Inflammatory macrophage treated with lipopolysaccharide for 4 hours (primary cell): ENCODE measurements at places on chromosomes 3 and 15.

- DNase-seq = no peak
These were observed 87.4 kb downstream of the AAGAB start for GRCh38 chr15:67167091-67167490.

DNA sequence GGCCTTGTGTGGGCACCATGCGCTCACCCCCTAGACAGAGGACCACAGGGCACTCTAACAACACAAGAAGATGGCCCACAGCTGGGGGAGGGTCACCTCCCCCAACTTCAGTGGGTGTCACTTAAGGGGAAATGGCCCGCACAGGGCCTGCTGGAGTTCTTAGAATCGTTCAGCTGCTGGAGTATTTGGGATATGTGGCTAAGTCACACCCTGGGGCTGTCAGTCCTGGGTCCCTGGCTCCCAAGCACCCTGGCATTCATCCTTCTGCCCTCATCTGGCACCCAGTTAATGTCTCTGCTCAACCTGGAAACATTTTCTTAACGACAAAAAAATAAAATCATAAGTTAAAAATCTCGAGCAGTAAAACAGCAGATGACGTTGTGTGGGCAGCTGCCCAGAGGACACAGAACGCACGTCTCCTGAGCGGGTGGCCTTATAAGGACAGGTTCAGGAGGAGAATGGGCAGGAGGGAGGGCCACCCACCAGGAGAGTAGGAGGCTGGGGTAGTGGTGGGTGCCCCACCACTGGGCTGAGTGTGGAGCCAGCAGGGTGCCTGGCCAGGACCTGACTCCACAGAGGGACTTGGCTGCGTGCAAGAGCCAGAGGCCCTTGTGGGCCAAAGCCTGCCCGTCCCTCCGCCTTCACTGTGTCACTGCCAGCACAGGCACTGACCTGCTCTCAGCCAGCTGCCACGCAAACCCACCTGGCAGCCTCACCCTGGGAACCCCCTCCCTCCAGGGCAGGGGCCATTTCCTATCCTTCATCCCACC lies 11.5 kb downstream of the KBTBD13 start:
- DNase-seq = no peak

DNA sequence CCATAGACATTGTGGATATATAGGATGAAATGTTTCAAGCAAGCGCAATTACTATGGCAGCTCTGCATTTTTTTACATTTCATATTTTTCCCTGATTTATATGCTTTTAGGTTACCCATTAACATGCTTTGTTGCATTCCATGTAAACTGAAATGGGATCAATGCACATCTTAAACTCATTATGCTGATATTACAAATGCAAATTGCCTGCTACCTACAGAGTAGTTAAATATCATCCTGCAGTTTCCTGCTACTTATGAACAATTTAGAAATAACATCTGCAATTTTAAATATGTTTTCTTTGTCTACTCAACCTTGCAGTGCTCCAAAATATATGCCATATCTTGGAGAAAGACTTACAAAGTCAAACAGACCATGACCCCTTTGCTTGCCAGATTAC lies 526.9 kb upstream of the NECTIN3 start:
- no peak for DNase-seq

DNA sequence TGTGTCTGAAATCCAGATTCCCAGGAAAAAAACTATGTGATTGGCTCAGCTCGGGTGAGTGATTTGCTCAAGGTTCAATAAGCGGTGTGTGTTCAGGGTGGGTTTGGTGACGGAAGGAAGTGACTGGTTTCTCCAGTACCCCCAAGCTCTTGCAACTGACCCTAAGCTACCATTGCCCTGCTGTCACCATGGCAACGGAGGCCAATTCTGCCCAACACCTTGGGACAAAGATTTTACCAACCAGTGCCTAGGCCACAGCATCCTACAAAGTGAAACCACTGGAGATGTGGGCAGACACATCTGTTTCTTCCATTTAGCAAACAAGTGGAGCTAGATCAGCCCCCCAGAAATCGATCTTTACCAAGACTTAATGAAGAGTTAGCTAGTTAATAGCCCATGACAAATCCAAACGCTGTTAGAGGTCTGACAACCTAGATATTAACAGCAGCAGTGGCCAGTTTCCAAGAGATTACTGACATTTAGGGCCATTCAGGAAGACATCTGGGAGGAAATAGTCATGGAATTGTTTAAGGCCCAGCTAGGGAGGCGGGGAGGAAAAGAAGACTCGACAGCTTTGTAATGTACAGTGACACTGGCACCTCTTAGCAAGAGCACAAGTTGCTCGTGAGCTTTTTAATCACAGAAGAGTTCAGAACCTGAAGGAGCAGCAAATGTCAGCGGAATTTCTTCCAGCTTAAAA lies 195.9 kb downstream of the SLCO3A1 start:
- no peak for DNase-seq

DNA sequence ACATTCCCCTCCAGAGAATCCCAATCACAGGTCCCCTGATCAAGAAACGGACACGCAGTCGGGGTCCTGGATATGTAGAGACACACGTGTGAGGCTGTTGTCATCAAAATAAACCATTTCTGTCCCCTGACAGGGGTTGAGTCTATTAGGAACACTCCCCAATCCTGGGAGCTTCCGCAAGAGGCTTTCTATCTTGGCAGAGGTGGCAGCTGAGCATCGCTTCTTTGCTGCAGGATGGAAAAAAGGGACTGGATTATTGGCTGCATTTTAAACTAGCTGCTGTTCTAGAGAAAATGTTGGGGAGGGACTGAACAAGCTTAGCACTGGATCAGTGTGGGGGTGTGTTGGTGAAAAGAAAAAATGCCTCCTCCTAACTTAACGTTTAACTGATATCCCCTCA lies 2.5 kb upstream of the CNTN4 start:
- no peak for DNase-seq

- DNase-seq = peak; percentile 91
These were observed 23.5 kb upstream of the ATP10A start for GRCh38 chr15:25886498-25887140.

- DNase-seq = no peak
These were observed 286.6 kb downstream of the WDR72 start for GRCh38 chr15:53472883-53473282.

- DNase-seq = no peak
These were observed 5.8 kb upstream of the HCN4 start for GRCh38 chr15:73374604-73375003.

- no peak for DNase-seq
These were observed 476.8 kb downstream of the AGBL1 start for GRCh38 chr15:86556396-86557017.

DNA sequence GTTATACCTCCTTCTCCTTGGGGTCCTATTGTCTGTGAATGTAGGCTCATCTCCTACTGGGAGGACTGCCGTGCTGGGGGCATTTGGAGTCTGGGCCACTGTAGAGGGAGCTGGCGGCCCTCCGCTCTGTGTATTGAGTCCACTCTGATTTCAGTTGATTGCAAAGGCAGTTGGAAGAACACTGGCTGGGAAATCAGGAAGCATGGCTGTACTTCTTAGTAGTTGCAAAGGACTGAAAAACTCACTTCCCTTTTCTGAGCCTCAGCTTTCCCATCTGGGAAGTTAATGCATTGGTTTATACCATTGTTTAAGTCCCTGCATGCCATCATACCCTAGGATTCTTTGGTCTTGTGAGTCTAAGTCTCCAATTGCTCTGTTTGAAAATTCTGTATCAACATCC lies 46.7 kb downstream of the TMED3 start:
- peak; percentile 63 for DNase-seq

DNA sequence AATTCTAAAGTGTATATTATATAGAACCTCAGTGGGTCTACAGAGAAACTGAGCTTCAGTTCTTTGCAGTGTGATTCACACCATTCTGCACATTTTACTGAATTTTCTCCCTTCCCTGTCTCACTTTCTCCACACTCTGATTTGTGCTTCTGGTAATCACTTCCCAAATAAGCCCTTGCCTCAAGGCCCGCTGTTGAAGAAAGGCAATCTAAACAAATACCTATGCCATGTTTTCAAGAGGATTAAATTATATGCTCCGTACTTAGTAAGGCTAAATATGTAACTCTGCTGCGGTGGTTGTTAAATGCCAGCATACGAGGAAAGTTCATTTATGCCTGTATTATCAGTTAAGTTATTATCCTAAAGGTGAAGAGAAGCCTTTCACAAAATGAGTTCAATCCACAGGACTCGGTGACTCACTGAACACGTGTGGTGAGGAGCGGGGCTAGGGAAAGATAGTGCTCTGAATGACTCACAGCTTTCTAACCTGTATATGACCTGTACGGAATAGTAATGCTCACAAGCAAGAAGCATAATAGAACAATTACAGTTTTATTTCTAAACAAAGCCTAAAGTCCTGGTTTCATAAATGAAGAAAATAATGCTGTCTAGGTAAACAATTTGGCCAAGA lies 25.1 kb downstream of the CNTN6 start:
- DNase-seq = no peak

GRCh38 chr15:68627476-68627875 lies 48.7 kb downstream of the CORO2B start:
- no peak for DNase-seq
